ENCODE measurements at places on chromosomes 1 and 21.
A peak's percentile ranks its signal among the peaks of the same experiment; 100 is the strongest.

- DNase-seq: peak; percentile 17
Observed at GRCh38 chr1:232274236-232274855, 355.6 kb downstream of the SIPA1L2 start.

- DNase-seq: peak; percentile 80
Observed at GRCh38 chr1:202037706-202038296, 27.4 kb downstream of the ELF3 start.

DNA sequence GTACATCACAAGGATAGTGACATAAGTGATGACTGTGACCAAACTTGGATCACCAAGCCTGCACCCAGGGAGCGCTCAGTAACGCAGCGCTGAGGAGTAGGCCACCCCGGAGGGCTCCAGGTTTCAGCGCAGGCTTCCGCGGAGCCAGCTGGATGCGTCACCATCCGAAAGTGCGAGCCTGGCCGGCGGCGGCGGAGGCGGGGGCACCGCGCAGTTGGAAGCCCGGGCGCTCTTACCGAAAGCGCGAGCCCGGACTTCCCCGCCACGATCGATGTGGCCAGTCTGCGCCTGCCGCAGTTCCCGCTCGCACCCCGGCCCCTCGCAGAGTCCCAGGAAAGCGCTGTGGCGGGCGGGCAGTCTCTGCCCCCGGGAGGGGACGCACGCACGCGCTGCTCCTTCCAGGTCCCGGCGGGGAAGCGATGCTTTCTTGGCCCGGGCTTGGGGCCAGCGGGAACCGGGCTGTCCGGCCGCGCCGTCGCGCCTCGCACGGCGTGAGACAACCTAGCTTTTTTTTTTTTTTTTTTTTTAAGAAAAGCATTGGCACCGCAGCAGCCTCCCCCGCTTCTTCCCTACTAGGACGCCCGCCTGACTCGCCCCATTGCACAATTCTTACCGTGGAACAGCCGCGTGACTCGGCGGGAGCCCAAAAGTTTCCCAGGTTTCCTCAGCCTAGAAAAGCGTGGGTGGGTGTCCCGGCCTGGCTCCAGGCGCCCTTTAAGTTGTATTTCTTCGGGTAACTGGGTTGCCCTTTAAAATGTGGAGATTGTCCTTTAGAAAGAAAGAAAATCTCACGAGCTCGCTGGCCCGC lies 36.4 kb upstream of the JAK1 start:
- peak; percentile 87 for DNase-seq

GRCh38 chr1:145960468-145961108 lies 2.8 kb upstream of the LIX1L start:
- DNase-seq: no peak

DNA sequence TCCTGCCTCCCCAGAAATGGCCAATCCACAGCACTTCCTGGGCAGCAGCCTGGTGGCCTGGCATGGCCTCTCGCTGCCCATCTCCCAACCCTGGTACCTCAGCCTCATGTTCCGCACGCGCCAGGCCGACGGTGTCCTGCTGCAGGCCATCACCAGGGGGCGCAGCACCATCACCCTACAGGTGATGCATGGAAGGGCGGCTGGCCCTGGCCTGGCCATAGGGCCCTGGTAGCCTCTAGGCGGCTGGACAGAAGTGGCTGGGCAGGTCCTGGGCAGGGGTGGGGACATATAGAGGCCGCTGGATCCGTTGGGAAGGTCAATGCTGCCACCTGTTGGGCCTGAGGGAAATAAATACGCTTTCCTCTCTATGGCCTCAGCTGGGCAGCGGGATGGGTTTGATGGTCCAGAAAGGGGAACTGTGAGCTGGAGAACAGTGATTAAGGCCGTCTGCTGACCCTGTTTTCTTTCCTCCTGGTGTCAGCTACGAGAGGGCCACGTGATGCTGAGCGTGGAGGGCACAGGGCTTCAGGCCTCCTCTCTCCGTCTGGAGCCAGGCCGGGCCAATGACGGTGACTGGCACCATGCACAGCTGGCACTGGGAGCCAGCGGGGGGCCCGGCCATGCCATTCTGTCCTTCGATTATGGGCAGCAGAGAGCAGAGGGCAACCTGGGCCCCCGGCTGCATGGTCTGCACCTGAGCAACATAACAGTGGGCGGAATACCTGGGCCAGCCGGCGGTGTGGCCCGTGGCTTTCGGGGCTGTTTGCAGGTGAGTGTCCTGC lies 14.4 kb downstream of the CELSR2 start:
- DNase-seq: peak; percentile 80

DNA sequence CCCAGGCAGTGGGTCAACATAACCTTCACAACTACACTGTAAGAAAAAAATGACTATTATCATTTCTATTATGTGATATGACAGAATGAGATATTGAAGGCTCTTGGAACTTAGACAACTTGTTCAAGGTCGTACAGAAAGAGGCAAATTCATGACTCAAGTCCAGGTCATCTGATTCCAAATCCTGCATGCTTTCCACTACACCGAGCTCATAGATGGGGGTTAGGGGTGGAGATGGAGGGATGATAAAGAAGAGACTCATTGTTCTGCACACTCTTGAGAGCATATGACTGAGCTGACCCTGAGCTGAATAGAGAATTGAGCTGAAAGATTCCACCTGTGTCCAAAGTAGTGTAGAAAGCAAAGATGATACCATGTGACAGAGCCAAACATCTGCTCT lies 2.8 kb downstream of the FCRL6 start:
- no peak for DNase-seq

DNA sequence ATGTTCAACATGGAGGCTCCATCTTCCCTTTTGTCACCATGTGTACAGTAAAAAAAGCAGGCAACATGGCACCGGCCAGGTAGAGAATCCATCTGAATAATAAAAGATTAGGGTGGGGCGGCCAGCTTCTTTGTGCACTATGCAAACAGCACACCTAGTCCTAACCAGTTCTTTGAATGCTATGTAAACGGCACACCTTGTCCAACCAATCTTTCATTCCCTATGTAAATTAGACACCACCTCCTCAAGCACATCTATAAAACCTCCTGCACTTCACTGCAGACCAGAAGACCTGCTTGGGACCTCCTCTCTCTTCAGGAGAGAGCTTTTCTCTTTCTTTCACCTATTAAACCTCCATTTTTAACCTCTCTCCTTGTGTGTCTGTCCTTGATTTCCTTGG lies 28.2 kb downstream of the TFB2M start:
- DNase-seq: no peak

DNA sequence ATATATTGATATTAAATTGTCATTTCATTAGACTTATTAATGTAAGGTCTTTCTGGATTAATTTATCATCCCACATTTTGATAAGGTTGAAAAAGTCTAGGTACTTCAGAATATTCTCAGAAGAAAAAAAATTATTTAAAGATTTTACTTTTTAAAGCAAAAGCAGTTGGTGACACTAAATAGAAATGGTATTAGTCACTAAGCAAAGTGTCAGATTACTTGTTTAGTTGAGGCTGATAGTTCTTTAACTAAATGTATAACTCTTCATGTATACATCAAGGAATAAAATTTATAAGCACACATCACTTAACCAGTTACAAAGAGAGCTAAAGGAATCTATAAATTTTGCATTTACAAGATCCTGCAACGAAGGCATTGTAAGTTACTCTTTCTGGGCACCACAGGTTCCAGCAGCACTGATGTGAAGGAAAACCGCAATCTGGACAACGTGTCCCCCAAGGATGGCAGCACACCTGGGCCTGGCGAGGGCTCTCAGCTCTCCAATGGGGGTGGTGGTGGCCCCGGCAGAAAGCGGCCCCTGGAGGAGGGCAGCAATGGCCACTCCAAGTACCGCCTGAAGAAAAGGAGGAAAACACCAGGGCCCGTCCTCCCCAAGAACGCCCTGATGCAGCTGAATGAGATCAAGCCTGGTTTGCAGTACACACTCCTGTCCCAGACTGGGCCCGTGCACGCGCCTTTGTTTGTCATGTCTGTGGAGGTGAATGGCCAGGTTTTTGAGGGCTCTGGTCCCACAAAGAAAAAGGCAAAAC lies 101.1 kb downstream of the ADARB1 start:
- no peak for DNase-seq

DNA sequence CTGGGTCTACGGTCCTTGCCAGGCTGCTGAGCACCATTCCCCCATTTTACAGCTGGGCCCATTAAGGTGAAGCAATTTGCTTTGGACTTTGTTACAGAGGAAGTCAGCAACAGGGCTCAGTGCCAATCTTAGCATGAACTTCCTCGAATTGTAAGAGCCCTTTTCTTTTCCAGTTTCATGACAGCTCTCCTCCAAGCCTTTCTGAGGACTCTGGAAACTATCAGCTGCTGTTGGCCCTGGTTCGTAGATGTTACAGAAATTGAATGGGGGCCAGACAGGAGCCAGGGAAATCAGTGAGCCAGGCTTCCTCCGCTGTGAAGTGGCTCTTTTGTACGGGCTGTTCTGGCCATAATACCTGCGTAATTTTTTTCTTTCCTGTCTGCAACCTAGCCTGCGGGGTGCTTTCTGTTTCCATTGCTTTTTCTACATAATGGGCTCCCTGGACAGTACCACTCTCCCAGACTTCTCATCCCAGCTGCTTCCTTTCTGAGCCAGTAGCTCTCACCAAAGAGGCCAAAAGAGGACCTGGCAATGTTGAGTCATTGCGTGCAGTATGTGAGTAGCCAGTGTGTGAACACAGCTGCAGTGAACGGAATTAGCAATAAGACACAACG lies 386.3 kb downstream of the DISC1 start:
- DNase-seq: no peak

DNA sequence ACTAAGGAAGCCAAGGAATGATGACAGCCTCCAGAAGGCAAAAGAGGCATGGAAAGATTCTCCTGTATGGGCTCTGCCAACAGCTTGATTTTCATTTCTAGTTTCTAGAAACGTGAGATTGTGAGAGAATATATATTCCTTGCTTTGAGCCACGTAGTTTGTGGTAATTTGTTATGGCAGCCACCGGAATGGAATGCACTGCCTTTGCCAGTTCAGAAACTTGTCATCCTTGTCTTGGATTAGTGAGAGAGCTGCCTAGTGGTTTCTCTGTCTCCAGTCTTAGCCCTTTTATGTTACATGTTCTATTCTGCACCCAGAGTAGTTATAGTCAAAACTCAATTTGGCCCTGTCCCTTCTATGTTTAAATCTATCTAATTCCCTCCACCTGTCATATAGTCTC lies 216.0 kb upstream of the PTGFR start:
- DNase-seq: no peak

- DNase-seq: no peak
Observed at GRCh38 chr1:115577513-115577912, 64.3 kb upstream of the VANGL1 start.

GRCh38 chr1:242634732-242635131 lies 110.2 kb upstream of the PLD5 start:
- no peak for DNase-seq

- DNase-seq: no peak
Observed at GRCh38 chr1:155968670-155969069, 9.7 kb downstream of the ARHGEF2 start.

DNA sequence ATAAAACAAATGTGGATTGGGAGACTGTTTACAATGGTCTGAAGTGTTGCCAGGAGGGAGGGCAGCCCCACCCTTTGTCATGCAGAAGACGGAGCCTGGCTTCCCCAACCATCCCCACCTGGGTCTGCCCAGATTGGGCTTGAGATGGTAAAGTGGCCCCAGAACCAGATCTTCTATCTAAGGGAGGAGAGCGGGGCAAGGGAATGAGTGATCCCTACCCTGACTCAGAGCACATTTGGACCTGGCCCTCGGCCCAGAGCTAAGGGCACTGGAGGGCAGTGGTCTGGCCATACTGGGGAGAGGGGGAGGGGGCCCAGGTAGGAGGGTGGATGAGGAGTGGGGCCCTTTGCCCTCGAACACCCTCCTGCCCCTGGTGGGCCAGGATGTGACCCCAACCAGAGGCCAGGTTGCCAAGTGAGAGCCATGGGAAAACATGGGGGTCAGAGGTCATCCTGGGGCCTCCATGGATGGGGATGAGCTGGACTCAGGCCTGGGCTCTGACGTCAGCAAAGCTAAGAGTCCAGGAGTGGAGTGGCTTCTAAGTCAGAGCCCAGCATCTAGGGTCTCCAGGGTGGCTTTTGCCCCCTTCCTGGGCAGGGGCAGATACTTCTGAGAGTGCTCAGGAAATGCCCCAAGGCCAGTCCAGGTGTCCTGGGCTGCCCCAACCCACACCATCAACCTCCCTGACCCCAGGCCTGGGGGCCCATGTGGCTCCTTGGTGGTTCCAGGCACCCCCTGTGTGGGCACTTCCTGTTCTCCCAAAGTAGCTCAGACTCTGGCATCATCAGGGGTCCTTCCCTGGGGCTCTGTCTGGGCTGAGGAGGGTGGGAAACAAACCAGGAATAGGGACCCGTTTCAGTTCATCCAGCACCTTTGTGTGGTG lies 1.6 kb upstream of the LEFTY1 start:
- no peak for DNase-seq

- DNase-seq: no peak
Observed at GRCh38 chr1:215276582-215276981, 194.0 kb downstream of the KCNK2 start.

GRCh38 chr1:62188111-62188510 lies 6.5 kb upstream of the L1TD1 start:
- no peak for DNase-seq

DNA sequence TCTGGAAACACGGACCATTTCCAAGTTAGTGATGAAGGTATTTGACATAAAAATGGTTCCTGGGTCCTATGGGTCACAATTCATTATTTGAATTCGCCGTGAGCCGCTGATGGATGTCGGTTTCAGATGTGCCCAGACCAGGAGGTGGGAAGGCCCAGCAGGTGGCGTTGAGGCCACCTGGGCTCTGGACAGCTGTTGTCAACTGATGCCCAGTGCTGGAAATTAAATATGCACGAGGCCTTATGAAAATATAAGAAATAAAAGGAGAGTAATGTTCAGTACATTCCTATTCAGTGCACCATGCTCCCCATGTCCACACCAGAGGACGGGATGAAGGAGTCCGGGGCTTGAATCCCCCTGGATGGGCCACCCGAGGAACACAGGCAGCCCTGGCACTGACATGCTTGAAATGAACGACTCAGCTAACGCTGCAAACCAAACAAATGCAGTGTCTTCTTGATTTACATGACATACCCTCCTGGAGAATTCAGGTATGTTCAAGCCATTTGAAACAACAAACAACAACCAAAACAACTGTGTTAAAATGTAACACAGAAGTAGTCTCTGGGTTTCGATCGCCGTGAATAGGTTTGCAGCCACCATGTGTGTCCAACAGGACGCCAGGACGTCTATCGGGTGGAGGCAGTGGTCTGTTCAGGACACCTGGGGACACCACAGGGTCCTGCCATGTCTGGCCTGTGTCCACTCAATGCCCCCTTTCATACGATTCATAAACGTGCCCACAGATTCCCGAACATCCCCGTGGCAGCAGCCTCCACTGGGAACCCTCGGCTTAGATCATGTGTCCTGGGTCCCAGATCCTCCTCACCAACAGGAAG lies 6.1 kb downstream of the TFF3 start:
- DNase-seq: no peak

- DNase-seq: no peak
Observed at GRCh38 chr1:41365772-41366454, 4.7 kb downstream of the FOXO6 start.

DNA sequence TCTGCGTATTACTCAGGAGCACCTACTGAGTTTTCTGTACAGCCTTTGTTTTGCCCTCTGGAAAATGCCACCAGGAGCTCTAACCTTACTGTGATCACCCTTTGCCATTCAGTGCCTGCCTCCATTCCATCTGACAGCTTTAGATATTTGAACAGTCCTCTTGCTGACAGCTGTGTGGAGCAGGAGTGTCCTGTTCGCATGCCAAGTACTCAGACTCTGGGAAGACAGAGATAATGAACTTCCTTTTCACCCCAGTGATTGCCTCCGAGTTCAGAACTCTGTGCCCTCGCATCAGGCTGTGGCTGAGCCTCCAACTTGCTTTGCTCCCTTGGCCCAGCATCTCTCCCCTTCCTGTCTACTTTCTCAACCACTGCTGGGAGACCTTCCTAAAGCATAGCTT lies 74.0 kb downstream of the CACNA1E start:
- DNase-seq: no peak

GRCh38 chr21:41957991-41958766 lies 4.4 kb upstream of the C2CD2 start:
- peak; percentile 89 for DNase-seq
